ENCODE measurements at places on chromosomes 2 and 18.

DNA sequence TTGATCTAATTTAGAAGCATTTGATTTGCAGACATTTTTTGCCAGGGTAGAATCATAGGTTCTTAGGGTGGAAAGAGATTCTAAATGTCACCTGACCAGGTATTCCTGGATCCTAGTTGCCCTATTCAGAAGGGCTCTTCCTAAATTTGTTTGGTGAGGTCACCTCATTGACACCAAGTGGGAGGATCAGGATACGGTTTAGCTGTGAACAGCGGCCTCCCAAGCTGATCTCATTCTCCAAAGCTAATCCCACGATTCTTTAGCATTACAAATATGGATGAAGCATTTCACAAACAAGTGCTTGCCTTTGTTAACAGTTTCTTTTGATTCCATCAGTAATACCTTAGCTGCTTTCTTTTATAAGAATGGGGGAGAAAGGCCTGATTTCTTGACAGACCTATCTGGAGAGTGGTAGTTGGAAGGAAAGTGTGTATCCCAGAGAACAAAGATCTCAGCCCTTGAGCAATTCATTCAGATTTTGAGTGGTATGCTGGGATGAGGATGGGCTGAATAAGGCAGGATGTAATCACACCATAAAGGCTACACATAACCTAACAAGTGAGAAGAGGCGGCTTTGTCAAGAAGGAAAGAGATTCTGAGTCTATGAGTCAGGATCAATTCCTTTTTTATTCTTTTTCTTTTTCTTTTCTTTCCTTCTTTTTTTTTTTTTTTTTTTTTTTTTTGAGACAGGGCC, 16.6 kb downstream of the KCTD1 start:
- no peak for DNase-seq

- DNase-seq, result no peak
These were observed 79.3 kb upstream of the IGFBP5 start for GRCh38 chr2:216774620-216775019.

GRCh38 chr2:179410552-179411356, 146.1 kb upstream of the SESTD1 start:
- DNase-seq, result peak; percentile 80

DNA sequence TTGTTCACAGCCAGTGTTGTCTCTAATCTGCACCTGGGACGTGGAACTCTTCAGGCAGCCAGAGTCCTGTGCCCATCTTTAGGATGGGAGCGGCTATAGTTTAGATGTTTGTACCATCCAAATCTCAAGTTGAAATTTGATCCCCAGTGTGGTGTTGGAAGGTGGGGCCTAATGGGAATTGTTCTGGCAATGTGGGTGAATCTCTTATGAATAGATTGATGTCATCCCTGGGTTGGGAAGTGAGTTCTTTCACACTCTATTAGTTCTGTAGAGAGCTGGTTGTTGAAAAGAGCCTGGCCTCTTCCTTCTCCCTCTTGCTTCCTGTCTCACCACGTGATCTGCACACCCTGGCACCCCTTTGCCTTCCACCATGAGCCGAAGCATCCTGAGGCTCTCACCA, 300.9 kb downstream of the TXNL1 start:
- DNase-seq, result no peak

- peak; percentile 54 for DNase-seq
These were observed 25.1 kb upstream of the CREB1 start for GRCh38 chr2:207504513-207505170.
